ENCODE measurements at places on chromosomes 5 and 9.

- no peak for DNase-seq
Observed at GRCh38 chr5:65693121-65693520, 28.8 kb downstream of the SGTB start.

- DNase-seq = no peak
Observed at GRCh38 chr5:37492778-37493555, 113.8 kb downstream of the WDR70 start.

- DNase-seq = no peak
Observed at GRCh38 chr5:3024126-3024525, 272.6 kb upstream of the IRX2 start.

DNA sequence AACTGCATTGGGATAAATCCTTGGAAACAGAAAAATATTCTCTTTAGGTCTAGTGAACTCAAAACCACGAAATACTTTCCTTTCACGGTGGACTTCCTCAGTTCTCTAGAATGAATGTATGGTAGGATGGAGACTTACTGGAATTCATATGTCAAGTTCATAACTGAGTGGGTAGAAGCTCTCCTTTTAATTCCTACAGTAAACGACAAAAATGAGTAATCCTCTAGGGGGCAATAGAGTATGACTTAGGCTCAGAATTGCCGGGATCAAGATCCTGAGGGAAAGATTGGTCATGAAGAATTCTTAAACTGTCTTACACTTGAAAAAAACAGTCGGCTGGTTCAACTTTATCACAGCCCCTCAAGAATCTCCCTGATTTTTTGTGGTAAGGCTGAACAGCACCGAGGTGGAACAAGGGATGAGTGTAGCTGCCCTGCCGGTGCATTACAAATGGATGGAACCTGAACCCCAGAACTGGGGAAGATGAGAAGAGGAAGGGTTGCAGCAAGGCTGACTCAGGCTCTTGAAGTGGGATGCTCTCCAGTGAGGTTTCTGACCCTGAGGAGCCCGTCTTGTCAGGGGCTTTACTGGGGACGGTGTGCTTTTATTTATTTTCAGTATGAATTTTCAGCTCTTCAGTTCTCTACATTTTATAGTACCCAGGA is 14.0 kb upstream of the LOX start:
- DNase-seq = no peak

GRCh38 chr5:72300590-72301339 is 19.3 kb downstream of the MRPS27 start:
- no peak for DNase-seq

GRCh38 chr5:141298376-141298775 is 5.5 kb downstream of the SLC25A2 start:
- no peak for DNase-seq

DNA sequence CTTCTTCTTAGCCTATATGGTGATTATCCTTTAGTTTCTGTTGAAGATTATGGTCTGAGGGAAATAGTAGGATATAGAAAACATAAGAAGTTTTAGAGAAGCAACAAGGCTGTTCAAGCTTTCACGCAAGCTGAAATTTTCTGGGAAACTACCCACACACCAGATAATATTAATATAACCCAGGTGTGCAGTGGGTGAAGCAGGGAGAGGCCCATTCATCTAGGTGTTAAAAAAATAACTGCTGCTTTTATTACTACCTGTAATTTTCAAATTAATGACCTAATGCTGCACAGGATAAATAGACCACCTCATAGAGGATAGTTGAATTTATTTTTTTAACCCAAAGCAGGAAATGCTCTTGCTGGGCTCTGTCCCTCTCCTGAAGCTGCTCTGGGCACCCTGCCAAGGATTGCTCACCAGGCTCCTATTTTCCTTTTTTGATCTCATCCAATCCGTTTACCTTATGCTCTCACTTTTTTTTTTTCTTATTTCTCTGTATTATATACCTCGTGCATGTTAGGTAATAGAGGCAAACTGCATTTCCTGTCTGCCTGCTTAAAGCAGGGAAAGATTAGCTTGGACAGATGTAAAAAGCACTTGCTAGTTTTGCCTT is 124.3 kb upstream of the SLC12A2 start:
- no peak for DNase-seq

DNA sequence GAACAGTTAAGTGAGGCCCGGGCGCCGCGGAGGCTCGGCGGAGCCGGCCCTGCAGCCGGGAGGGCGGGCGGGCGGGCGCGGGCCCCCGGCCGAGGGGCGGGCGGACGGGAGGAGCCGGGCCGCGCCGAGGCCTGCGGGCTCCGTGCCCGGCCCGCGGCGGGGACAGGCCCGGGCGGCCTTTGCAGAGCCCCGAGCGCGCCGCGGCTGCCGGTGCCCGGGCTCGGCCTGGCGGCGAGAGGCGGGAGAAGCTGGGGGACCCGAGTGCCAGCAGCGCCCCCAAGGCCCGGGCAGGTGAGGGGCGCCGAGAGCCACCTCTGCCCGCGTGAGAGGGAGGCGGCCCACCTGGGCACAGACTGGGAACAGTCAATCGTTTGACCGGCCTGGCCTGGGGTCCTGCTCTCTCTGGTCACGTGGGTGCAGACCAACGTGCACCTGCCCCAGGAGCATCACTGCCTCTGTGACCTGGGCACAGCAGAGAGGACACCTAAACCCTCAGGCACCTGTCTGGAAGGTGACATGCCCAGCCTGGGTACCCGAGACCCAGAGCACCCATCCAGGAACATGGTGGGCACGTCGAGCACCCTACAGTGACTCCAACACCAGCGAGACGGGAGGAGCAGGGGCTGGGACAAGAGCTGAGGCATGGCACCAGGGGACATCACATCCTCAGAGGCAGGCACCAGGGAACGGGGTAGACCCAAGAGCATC is 531 bp downstream of the MVB12B start:
- no peak for DNase-seq

- DNase-seq = no peak
Observed at GRCh38 chr5:60843386-60843935, 608 bp downstream of the ELOVL7 start.

- no peak for DNase-seq
Observed at GRCh38 chr9:91085517-91086291, 276.0 kb downstream of the AUH start.

GRCh38 chr9:86943201-86944113 is 3.8 kb downstream of the GAS1 start:
- no peak for DNase-seq

DNA sequence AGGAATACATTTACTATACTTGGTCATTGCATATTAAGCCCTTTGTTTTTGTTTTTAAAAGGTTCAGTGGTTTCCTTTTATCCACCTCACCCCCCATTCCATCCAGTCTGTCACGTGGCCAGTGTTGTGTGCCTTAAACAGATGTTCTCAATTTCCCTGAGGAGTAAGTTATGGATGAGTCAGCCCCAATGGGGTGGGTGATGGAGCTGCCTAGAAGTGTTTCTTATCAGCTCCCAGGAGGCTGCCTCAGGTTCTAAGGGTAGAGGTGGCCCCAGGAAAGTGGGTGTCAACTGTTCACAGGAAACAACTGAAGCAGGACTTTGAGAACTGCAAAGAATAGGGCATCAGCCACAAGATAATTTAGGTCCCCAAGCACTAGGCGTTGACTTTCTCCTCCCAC is 41.1 kb downstream of the ACTBL2 start:
- no peak for DNase-seq

DNA sequence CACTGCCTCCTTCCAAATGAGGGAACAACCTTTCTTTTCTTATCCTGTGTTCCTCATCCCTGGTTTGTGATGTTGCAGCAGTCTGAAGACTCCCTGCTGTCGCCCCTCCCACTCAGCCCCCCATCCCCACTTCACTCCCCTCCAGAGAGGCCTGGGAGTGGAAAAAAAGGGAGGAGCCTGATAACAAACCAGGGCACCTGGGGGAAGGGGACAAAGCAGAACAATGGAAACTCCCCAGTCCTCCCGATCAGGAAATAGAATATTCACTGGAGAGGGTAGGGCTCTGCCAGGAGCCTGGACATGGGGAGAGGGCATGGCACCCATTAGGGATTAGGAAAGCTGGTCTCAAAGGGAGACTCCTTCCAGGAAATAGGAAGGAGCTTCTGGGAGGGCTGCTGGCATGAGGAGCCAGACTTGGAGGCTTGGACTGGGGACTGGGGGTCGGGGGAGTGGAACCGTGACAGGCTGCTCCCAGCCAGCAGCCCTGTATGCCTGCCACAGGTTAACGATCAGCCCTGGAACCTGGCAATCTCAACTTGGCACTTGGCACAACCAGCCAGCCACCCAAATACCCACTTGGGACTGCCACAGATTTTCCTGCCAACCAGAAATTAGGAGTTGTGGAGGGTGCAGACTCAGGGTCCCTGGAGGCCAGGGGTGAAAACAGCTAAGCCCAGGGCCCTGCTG is 20.0 kb downstream of the PCDH1 start:
- no peak for DNase-seq

GRCh38 chr9:98724810-98725530 is 16.2 kb upstream of the GABBR2 start:
- DNase-seq = no peak

DNA sequence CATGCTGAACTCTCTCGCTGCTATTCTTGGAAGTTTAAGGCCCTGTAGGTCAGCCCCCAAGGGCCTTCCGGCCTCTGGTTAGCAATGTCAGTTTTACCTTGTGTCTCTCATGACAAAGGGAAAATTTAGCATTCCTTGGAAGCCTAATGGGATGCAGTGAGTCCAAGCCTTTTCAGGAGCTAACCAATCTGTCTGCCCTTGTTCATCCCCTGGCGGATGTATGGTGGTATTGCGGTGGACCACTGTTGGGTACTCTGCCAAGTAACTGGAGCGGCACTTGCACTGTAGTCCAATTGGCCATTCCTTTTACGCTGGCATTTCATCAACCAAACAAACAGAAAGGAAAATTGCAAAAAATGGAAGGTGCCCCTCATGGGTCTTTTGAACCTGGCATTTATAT is 318.4 kb upstream of the NMUR2 start:
- DNase-seq = no peak

GRCh38 chr5:136769093-136769492 is 403.7 kb upstream of the TRPC7 start:
- no peak for DNase-seq

- no peak for DNase-seq
Observed at GRCh38 chr5:80629281-80629680, 25.2 kb upstream of the MSH3 start.

- DNase-seq = peak; percentile 88
Observed at GRCh38 chr5:66144074-66144833, at the start of gene SREK1. TSS of gene SREK1 (plus strand) at chr5:66144300. CDS start at chr5:66144377, 77 bp downstream.

- DNase-seq = no peak
Observed at GRCh38 chr5:113068559-113068958, 92.0 kb downstream of the DCP2 start.

DNA sequence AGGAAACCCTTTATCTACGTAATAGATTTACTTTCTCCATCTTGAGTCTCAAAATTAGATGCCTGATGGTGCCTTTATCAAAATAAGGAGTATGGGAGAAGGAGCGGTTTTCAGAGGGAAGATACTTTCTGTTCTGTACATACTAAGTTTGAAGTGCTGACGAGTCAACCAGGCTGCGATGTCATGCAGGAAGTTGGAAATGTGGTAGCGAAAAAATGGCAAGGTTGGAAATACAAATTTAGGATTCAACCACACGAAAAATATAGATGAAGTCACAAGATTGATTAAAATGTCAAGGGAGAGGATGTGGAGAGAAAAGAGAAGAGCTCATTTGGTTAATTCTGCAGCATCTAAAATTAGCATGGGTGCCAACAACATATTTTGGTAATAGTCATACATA is 129.5 kb downstream of the FOXD1 start:
- DNase-seq = no peak

DNA sequence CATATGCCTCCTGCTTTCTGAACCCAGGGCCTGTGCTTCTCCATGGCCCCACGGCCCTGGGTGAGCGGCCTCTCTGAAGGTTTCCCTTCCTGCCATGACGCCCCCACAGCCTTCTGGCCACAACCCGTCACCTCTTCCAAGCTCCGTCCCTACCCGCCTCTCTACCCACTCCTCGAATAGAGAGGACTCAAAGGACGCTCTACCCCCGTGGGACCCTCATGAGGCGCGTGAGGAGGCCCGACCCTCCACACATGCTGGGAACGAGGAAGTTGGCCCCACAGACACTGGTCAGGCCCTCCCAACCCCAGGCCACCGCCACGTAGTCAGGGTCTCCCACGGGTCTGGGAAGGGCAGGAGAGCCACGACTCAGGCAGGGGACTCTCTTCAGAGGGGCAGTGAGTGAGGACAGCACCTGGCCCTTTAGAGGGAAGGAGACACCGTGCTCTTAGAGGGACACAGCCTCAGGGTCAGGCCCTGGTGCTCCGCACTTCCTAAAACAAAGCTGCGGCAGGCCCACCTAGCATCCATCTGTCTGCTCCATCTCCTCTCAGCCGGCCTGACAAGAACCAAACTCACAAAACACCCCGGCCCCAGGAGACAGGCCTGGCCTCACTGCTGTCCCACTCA is 5.3 kb downstream of the BRD3 start:
- DNase-seq = no peak
